Substantia nigra (tissue), 51 donors: ENCODE measurements at places on chromosomes 7 and 10.

- DNase-seq, result no peak
Measured at GRCh38 chr10:28495084-28495483, 37.8 kb upstream of the WAC start.

DNA sequence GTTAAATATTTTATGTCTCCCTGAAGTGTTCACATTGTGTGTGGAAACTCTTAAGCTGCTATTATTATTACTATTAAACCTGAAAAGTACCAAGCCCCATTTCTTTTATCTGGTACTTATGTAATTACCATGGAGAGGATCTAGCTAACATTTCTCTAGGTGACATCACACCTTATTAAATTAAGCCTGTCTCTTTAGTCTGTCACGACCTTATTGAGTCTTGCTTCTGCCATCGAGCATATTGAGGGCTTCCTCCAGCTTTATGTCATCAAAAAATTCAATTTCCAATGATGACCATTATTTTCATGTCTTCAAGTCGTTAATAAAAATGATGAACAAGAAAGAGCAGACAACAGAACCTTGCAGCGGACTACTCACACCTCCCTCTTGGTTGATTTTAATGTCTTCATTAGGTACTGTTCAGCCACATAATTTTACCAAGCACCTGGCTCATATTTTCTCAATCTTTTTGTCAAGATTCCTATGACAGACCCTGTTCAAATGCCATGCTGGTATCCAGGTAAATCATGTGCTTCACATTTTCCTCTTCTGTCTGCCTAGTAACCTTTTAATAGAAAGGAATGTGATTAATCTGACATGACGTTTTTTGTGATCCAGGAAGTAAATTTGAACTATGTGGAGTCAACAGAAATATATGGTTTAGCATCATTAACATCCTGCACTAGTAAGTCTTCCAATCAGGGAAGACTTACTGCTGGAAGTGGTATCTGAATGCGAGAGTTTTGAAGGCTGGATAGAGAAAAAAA is 556.7 kb downstream of the SORCS3 start:
- DNase-seq, result no peak

- DNase-seq, result no peak
Measured at GRCh38 chr10:32454148-32454547, 8.2 kb downstream of the CCDC7 start.

DNA sequence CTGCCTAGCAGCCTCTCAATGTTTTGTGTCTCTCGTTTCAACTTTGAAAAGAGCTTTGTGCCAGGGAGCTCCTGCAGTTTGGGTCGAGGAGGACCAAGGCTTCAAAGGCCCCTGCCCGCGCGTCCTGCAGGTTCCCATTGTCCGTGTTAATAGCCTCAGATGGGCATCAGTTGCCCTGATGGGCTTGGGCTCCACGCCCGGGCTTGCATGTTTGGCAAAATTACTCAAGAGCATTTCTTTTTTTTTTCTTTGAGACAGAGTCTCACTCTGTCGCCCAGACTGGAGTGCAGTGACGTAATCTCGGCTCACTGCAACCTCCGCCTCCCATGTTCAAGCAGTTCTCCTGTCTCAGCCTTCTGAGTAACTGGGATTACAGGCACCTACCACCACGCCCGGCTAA is 636.6 kb downstream of the SDK1 start:
- DNase-seq, result no peak

DNA sequence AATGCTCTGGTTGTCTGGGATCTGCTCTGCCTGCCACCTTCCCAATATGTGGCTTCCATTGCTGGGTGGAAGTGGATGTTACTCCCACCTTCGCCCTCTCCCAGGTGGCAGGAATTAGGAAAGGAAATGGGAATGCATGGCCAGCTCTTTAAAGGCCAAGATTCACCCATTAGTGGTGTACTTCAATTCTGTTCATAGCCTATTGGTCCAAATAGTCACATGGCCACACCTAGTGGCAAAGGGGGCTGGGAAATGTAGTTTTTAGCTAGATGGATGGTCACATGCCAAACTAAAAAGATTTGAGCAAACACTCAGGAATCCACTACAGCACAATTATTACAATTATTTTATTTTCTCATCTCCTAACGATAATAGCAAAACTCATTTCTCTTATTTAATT is 135.1 kb downstream of the NPY start:
- no peak for DNase-seq

DNA sequence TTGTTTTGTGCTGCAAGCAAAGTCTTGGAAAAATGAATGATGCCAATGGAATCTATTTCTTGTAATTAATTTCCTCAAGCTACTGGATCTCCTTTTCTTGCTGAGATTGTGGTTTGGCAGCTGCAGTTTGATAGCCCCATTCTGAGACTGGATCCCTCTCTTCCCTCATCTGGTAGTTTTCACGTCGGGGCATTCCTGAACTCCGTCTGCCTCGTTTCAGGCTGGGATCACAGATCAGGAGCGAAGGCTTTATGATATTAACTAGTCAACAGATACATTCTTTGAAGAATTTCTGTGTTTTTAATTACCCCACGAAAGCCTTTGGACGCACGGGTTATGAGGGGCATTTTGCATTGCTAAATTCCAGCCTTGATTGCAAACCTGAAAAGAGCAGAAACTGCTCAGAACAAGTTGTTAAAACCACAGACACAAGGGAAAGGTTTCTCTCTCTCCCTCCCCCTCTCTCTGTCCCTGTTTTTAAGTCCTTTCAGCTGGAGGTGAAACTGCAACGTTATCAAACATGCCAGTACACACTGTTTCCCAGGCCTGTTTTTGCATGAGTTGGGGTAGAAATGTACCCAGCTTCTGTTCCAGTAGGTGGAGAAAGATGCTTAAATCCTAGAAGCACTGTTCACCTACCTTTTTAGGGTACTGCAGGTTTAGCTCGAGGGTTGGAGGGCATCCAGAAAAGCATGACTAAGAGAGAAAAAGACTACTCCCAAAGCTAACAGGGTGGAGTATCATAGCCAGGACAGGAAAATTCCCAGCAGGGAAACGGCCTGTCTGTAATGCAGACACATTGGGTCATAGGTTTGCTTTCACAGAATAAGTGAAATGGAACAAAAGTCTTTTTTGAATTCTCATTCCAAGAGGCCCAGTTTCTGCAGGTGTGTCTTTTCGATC is 124.3 kb downstream of the CUX1 start:
- no peak for DNase-seq

GRCh38 chr10:78359640-78360091 is 326.0 kb downstream of the RPS24 start:
- DNase-seq, result no peak

- DNase-seq, result peak; percentile 87
Measured at GRCh38 chr10:91632671-91633550, at the start of gene PPP1R3C. Gene PPP1R3C, minus strand, starts transcription at chr10:91633071. Its CDS starts 102 bp downstream, at chr10:91632969.

DNA sequence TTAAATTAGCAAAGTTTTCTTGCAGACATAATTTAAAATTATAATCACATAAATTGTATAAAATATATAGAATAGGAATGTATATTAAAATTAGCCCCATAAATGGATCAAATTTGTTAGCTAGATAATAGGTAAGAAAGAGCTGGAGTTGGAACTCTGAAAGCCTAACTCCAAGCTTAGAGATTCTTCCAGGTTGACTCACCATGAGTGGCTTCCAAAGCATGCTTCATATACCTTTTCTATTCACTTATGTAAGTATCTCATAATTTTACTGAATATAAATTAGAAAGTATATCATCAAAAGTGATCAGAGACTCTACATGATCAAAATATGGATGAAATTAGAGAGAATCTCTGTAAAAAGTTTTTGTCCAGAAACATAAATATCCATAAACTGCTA is 320.7 kb upstream of the MAGI2 start:
- DNase-seq, result no peak

GRCh38 chr7:152485826-152486225 is 50.0 kb upstream of the KMT2C start:
- DNase-seq, result no peak

GRCh38 chr10:111968647-111969046 is 214.9 kb downstream of the GPAM start:
- DNase-seq, result no peak

GRCh38 chr7:49791088-49791741 is 17.8 kb downstream of the VWC2 start:
- DNase-seq, result no peak

DNA sequence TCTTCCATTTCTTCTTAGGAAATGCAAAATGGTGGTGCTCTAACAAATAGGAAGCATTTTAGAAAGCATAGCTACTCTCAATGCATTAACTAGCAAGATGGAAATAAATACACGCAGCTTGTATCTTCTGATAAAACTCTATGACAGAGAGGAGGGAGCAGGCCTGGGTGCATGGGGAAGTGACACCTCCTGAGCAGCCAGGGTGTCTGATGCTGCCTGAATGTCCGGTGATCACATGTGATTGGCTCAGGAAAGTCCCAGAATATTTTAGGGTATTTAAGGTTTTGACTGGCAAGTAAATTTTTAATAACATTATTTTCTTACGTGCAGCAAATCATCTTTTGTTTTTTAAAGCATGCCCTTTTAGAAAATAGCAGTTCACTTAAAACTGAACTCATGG is 261.0 kb upstream of the KLF6 start:
- DNase-seq, result no peak

GRCh38 chr10:86447432-86447831 is 74.2 kb downstream of the WAPL start:
- DNase-seq, result no peak

DNA sequence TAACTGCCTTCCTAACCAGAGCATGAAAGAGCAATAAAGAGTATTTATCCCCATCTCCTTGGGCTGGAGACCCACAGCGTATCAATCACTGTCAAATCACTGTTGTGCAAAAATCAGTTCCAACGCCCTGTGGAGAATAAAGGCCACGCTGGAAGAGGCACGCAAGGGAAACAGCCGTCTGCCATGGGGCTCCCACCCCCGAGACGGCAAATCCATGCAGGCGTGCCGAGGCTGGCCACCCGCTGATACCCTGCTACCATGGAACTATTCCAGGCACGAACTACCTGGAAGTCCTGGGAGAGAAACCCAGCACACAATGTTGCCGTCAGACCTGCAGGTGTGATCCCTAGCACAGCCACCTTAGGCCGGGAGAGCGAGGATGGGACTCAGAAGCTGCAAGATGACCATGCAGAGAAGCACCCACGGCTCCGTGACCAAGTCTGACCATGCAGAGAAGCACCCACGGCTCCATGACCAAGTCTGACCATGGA is 185.3 kb downstream of the DIP2C start:
- DNase-seq, result no peak
